CD4-positive, alpha-beta memory T cell (primary cell): ENCODE measurements at places on chromosomes 4 and X. TPM values are rescaled to one million over a fixed set of nuclear protein-coding genes. Genes with fewer than 3 reads are reported as not detected.

XPNPEP2 gene
- polyA plus RNA-seq, result 0.90 TPM

HSFX3 gene
- not detected for polyA plus RNA-seq

SSX2 gene
- polyA plus RNA-seq, result not detected

LANCL3 gene
- 0.06 TPM for polyA plus RNA-seq

BCAP31 gene
- polyA plus RNA-seq, result 306 TPM

KDR gene
- not detected for polyA plus RNA-seq

ZFP92 gene
- 0.03 TPM for polyA plus RNA-seq

DCAF8L2 gene
- not detected for polyA plus RNA-seq

USP17L30 gene
- polyA plus RNA-seq, result not detected

DCAF4L1 gene
- not detected for polyA plus RNA-seq

CSTF2 gene
- polyA plus RNA-seq, result 13.4 TPM
